ENCODE measurements at places on chromosomes 13 and 19. TPM values are rescaled to one million over a fixed set of nuclear protein-coding genes. Genes with fewer than 3 reads are reported as not detected.
A peak's percentile ranks its signal among the peaks of the same experiment; 100 is the strongest.

DNA sequence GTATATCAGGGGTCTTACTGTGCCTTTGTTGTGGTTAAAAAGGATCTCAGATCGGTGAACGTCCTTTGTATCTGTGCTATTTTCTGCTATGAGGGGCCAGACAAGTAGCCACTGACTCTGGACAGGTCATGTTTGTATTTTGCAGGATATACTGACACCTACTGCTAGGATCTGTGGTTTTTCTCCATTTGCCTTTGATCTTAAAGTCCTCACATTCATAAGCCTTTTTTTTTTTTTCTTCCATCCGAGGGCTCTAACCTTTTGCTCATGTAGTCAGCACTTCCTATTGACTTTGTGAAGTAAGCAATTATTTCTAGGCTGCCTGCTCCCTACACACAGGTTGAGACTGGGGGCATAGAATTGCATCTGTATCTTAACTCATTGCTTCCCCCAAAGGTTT lies 106.2 kb downstream of the SLITRK5 start:
- H3K27me3 ChIP-seq = no peaks in the 10 kb centered on the region
- H3K4me3 ChIP-seq = no peak overlapping the region
- no peaks in the 10 kb centered on the region for H3K4me1 ChIP-seq
- no peak overlapping the region for H3K27ac ChIP-seq
- H3K36me3 ChIP-seq = no peaks in the 10 kb centered on the region

DNA sequence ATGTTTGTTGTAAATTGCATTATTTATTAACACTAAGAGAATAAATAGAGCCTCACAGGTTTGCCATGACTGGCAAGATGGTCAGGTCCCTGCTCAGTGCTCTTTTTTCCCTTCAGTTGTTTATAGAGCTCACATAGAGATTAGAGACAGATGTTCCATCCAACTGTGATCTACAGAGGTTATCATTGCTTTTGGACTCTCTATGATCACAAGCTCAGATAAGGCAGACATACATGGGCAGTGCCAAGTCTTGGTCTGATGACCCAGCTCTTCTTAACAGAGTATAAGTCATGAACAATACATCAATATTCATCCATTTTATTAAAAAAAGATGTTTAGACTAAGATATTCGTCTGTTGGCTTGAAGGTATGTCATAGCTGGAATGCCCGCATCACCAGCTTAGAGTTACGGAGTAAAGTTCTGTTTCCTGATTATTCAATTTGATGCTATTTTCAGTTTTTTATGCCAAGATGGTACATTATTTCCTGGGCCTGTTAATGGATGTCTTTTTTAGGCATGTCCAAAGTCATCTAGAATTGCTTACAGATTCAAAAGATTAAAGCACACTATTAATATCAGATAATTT lies 729.8 kb upstream of the SLC10A2 start:
- H3K4me1 ChIP-seq = no peaks in the 10 kb centered on the region
- no peaks in the 10 kb centered on the region for H3K36me3 ChIP-seq
- DNase-seq = no peak
- no peaks in the 10 kb centered on the region for H3K27me3 ChIP-seq

DNA sequence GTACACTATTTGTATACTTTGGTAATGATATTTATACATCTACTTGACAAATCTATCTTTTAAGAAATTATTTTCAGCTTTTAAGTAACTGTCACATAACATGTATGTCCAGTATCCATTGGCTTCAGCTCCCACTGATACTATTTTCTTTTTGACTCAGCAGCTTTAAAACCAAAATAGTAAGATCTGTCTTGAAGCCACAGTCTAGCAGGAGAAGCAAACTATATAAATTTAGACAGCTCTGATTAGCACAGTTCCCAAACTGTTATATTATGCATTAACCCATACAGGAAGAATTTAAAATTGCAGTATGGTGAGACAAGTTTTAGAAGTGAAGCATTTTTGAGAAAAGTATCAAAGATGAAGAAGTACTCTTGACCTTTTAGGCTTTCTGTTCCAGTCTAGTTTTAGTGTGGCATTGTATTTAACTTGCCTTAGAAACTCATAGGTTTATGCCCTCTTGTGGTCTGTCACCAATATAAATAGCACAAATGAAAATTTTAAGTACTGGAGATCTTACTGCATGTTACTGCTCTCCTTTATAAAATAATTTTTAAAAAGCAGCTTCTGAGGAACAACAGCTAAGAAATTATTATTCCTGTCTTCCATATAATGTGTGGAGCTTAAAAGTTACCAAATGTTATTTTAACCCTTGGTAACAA lies 24.7 kb downstream of the URI1 start:
- no peaks in the 10 kb centered on the region for H3K27me3 ChIP-seq
- peaks cover 17% of the 10 kb centered on the region for H3K4me1 ChIP-seq
- no peak overlapping the region for H3K27ac ChIP-seq
- no peak overlapping the region for H3K4me3 ChIP-seq
- no peak for DNase-seq

DNA sequence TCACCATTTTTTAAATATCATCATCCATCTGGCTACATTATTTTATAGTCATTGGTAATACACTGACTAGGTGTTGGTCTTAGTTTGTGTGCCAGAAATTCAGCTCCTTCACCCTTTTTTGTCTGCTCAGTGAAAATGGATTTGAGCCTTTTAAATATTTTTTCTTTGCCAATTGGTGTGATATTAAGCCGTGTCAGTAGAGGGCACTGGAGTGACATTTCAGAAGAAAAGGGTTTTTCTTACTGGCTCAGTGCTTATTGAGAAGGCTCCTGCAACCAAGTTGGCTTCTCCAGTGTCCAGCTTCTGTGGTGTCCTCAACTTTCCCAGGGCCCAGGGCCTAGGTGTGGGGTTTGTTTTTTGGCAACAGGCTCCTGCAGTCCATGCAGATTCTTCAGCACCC lies 546.6 kb downstream of the DACH1 start:
- H3K4me3 ChIP-seq = no peak overlapping the region
- H3K27me3 ChIP-seq = no peaks in the 10 kb centered on the region
- no peak overlapping the region for H3K27ac ChIP-seq

Gene CD33
- 0.26 TPM for total RNA-seq

DNA sequence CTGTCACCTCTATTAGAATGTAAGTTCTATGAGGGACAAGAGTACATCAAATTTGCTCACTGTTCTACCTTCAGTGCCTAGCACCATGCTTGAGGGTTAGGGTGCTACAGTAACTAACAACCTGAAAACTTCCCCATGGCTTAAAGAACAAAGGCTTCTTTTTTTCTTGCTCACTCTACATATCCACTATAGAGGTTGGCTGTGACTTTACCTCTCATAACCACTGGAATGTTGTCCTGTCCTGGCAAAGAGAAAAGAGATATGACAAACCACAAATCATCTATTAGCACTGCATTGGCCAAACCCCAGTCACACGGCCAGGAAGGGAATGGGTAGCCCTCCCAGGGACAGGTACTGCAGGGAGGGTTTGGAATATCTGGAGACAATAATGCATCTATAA lies 23.2 kb upstream of the ACOD1 start:
- H3K4me3 ChIP-seq = no peak overlapping the region
- DNase-seq = no peak
- no peaks in the 10 kb centered on the region for H3K4me1 ChIP-seq

- DNase-seq = no peak
- H3K36me3 ChIP-seq = no peaks in the 10 kb centered on the region
- no peaks in the 10 kb centered on the region for H3K27me3 ChIP-seq
- no peaks in the 10 kb centered on the region for H3K4me1 ChIP-seq
- H3K4me3 ChIP-seq = no peak overlapping the region
These were observed 421.6 kb upstream of the SLC10A2 start for GRCh38 chr13:103487841-103488240.

- peak; percentile 59 for DNase-seq
- no peaks in the 10 kb centered on the region for H3K36me3 ChIP-seq
- H3K27ac ChIP-seq = peak within 1 kb of the TSS; percentile 69
- no peaks in the 10 kb centered on the region for H3K27me3 ChIP-seq
These were observed at the start of gene KCNK6 for GRCh38 chr19:38319421-38320258. Gene KCNK6, plus strand, starts transcription at chr19:38319845. Its CDS starts 106 bp downstream, at chr19:38319951.

DNA sequence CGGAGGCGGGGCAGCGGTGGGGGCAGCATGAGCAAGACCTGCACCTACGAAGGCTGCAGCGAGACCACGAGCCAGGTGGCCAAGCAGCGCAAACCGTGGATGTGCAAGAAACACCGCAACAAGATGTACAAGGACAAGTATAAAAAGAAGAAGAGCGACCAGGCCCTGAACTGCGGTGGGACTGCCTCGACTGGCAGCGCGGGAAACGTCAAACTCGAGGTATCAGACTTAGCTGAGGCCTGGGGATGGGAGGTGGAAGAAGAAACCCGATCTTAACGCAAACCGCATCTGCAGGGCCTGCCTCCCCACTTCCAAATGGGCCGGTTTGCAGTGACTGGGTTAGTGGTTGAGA lies 693 bp downstream of the RFXAP start:
- H3K4me1 ChIP-seq = no peaks in the 10 kb centered on the region
- H3K36me3 ChIP-seq = no peaks in the 10 kb centered on the region
- H3K27ac ChIP-seq = peak overlapping the region; percentile 80
- H3K27me3 ChIP-seq = no peaks in the 10 kb centered on the region

- H3K4me1 ChIP-seq = no peaks in the 10 kb centered on the region
- H3K4me3 ChIP-seq = no peak overlapping the region
- H3K27ac ChIP-seq = no peak overlapping the region
These were observed 684.5 kb upstream of the ARGLU1 start for GRCh38 chr13:107252428-107252827.

Gene BICRA
- 14.1 TPM for total RNA-seq

DNA sequence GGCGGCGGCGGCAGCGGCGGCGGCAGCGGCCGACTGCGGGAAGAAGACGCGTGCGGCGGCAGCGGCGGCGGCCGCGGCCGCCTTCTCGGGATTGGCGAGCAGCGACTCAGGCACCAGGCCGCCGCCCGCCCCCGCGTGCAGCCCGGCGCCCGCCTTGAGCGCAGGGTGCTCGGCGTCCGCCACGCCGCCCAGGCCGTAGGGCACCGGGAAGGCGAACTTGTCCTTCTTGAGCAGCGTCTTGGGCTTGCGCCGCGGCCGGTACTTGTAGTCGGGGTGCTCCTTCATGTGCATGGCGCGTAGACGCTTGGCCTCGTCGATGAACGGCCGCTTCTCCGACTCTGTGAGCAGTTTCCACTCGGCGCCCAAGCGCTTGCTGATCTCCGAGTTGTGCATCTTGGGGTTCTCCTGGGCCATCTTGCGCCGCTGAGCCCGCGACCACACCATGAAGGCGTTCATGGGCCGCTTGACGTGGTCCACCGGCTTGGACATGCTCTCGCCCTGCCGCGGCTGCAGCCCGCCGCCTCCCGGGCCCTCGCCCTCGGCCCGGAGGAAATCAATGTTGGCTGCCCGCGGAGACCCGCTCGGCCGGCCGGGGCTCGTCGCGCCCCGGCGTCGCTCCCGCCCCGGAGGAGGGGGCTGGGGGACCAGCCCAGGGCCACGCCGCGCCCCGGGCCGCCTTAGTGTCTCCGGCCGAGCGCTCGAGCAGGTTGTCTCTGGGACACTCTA lies 621 bp downstream of the SOX21 start:
- no peaks in the 10 kb centered on the region for H3K36me3 ChIP-seq
- no peak overlapping the region for H3K27ac ChIP-seq
- no peak for DNase-seq
- H3K4me3 ChIP-seq = no peak overlapping the region

Gene ZNF729
- total RNA-seq = not detected

Gene TRIM13
- total RNA-seq = 19.7 TPM

- H3K4me3 ChIP-seq = no peak overlapping the region
- no peaks in the 10 kb centered on the region for H3K4me1 ChIP-seq
- no peaks in the 10 kb centered on the region for H3K36me3 ChIP-seq
- H3K27ac ChIP-seq = no peak overlapping the region
- no peaks in the 10 kb centered on the region for H3K27me3 ChIP-seq
These were observed 46.6 kb upstream of the C19orf12 start for GRCh38 chr19:29761575-29762232.

Gene SERPINE3
- not detected for total RNA-seq

GRCh38 chr19:38213911-38214625 lies 10.0 kb downstream of the DPF1 start:
- peaks cover 14% of the 10 kb centered on the region for H3K27me3 ChIP-seq
- no peaks in the 10 kb centered on the region for H3K36me3 ChIP-seq
- H3K4me3 ChIP-seq = no peak overlapping the region
- no peak for DNase-seq

Gene PPM1N
- total RNA-seq = 42.5 TPM

Gene TYROBP
- total RNA-seq = 25.0 TPM

DNA sequence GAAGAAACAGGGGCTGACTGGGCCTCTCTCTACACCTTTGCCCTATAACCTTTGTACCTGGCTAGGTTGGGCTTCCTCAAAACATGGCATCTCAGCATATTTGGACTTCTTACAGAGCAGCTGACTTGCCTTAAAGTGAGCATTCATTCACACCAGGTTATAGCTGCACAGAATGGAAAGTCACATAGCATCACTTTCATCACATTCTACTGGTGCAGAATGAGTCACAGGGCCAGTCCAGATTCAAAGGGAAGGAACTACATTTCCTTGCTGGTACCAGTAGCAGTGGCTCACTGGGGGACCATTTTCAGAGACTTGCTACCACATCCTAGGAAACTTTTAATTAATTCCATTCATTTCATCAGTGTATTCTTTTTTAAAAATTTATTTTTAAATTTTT lies 20.3 kb upstream of the TPTE2 start:
- no peak overlapping the region for H3K27ac ChIP-seq
- no peaks in the 10 kb centered on the region for H3K36me3 ChIP-seq
- no peaks in the 10 kb centered on the region for H3K27me3 ChIP-seq
- H3K4me1 ChIP-seq = no peaks in the 10 kb centered on the region
- no peak for DNase-seq

DNA sequence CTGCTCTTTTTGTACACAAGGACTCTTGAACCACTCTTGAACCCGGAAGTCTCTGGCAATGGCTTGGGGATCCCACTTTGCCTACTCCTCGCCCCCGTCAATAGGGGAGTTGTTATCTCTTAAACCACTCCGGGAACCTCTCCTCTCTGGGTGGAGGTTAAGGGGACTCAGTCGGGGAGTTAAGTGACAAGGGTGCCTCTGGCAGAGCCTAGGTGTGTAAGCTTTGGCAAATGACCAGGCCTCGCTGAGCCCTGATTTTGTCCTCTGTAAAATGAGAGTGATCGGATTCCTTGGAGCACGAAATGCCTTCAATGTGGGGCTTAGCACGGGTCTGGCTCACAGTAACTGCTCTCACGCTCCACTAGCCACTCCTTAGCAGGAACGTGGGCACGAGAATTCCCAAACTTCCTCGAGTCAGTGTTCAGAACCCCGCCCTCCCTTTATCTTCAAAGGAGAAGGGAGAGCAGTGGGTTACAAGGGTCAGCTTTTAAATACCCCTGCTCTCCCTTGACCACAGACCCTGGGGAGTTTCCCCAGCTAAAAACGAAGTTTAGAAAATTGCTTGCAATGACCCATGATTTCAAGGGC lies 193.3 kb downstream of the KATNAL1 start:
- H3K27me3 ChIP-seq = no peaks in the 10 kb centered on the region
- H3K27ac ChIP-seq = peak overlapping the region; percentile 91
- peaks cover 1% of the 10 kb centered on the region for H3K4me1 ChIP-seq
- no peak for DNase-seq
- H3K4me3 ChIP-seq = peak overlapping the region; percentile 36

Gene ZNF492
- total RNA-seq = 0.95 TPM

GRCh38 chr13:33383724-33384577 lies 98.4 kb upstream of the STARD13 start:
- no peaks in the 10 kb centered on the region for H3K27me3 ChIP-seq
- H3K4me3 ChIP-seq = no peak overlapping the region
- DNase-seq = no peak
- H3K27ac ChIP-seq = no peak overlapping the region
- H3K4me1 ChIP-seq = no peaks in the 10 kb centered on the region

Gene SULT2B1
- not detected for total RNA-seq

Gene KLK5
- total RNA-seq = 1.0 TPM

GRCh38 chr19:4529924-4530522 lies 5.0 kb downstream of the PLIN5 start:
- H3K4me3 ChIP-seq = no peak overlapping the region
- H3K27me3 ChIP-seq = no peaks in the 10 kb centered on the region
- DNase-seq = no peak
- no peaks in the 10 kb centered on the region for H3K4me1 ChIP-seq
- H3K36me3 ChIP-seq = no peaks in the 10 kb centered on the region

Measured in uterus (tissue), 4 donors.